ENCODE measurements at places on chromosomes 2 and 18.

GRCh38 chr2:165660361-165660760 lies 133.7 kb downstream of the GALNT3 start:
- no peak for DNase-seq

- DNase-seq: no peak
Measured at GRCh38 chr2:96788442-96789244, 27.4 kb upstream of the CNNM3 start.

GRCh38 chr2:155997538-155997937 lies 335.0 kb downstream of the NR4A2 start:
- DNase-seq: no peak

- no peak for DNase-seq
Measured at GRCh38 chr18:38695559-38696280, 1130.1 kb upstream of the CELF4 start.

DNA sequence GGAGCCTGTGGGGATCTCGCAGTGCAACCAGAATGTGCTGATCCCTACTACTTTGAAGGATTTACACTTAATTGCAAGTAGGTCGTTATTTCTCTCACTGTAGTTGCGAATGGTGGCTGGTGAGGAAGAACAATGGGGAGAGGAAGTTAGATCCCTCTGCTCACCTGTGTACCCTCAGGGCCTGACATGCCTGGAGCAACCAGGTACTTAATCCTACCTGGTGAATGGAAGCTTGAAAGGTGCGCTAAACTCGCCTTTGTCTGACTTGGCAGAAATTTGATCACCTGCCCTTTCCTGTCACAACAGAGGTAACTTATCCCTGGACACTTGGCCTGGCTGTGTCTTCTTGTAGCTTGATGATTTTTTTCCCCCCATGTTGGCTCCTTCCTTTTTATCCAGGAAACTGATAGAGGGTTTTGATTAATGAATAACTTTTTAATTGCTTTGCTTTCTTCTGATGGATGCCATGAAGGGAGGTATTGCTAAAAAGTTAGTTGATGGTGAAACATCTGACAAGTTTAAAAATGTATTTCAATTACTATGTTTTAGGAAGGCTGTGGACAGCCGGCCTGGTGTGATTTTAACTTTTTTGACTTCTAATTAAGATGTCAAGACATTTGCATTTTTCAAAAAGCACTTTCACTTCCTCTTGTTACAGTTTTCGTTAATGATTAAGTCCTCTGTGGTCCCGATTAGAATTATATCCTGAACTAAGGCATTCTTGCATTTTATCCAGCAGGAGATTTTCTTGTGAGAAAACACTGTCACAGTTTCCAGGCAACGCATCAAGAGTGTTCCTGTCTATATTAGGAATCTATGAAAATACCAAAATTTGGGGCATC lies 9.2 kb downstream of the SGPP2 start:
- DNase-seq: no peak

DNA sequence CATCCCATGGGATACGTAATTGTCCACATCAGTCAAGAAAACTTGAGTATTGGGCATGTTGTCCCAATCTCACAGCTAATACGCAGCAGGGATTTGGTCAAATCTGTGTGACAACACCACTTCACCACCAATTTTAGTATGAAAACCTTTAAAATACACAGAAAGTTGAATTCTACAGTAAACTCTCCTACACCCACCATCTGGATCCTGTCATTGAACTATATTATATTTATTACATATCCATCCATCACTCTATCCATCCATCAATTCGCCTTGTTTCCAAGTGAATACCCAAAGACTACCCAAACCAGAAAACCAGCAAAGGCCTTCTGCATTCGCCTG lies 846 bp upstream of the FKBP7 start:
- DNase-seq: no peak

DNA sequence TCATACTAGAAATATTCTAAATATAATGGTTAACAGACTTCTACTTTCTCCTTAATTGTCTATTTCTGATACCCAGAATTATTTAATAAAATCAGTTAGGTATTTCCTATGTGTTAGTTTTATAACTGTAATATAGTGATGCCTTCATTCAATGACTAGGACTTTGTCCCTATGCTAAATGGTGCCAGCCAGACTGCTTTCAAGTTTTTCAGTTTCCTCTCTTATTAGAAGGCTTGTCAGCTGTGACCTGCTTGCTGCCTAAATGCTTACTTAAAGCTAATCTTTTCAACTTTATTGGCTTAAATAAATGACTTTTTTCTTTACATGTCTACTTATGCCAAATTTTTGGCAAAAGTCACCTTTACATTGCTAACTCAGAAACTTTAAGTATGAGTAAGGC lies 30.7 kb downstream of the BAZ2B start:
- no peak for DNase-seq

DNA sequence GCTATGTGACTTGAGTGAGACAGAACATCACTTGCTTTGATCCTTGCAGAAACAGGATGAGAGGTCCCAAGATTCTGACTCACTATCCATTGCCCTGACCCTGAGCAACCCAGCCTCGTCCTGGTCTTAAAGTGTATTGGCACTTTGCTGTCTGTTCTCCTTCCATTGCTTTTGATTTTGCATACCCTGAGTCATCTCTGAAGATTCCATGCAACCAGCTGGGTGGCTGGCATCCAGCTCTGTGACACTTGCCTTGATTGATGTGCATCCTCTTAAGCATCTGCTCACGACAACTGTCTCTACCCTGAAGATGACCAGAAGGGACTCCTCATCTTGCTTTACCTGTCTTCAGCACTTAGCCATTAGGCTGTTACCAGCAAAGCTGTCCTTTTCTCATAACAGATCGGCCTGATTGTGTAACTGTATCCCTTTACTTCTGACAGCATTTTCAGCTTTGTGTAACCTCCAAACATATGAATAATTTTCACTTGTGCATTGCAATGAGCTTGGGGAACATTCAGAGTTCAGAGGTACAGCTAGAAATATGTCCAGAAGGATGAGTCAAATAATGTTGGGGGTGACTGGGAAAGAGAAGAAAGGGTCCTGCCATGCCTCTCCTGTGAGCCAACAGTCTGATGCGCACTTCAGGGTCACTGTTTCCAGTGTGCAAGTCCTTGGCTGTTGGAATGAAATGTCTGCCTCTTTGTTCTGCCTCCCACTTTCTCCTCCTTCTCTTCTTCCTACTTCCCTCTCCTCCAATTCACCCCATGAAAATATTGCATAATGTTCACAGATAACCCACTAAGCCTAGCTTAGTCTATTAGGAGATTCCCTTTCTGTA lies 249.7 kb upstream of the OSR1 start:
- DNase-seq: no peak

- no peak for DNase-seq
Measured at GRCh38 chr2:48461721-48462120, 68.2 kb upstream of the STON1 start.

- no peak for DNase-seq
Measured at GRCh38 chr18:48036226-48036625, 105.8 kb upstream of the SMAD2 start.

GRCh38 chr18:3691705-3692104 lies 241.7 kb downstream of the TGIF1 start:
- DNase-seq: no peak

DNA sequence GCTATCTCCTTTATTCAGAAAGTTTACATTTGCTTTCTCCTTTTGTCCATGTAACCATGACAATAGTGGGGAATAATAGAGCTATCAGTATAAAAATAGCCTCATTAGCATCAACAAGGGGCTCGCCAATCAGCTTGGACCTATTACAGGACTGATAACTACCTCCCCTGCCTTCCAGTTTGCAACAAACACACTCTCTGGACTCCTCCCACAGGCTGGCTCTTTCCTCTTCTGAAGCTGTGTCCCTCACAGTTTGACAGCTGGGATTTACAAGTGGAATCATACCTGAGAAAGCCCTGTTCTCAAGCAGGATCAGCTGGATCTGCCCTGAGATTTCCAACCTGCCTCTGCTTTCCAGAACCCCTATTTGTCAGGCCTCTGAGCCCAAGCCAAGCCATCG lies 162.5 kb downstream of the GRB14 start:
- DNase-seq: no peak

DNA sequence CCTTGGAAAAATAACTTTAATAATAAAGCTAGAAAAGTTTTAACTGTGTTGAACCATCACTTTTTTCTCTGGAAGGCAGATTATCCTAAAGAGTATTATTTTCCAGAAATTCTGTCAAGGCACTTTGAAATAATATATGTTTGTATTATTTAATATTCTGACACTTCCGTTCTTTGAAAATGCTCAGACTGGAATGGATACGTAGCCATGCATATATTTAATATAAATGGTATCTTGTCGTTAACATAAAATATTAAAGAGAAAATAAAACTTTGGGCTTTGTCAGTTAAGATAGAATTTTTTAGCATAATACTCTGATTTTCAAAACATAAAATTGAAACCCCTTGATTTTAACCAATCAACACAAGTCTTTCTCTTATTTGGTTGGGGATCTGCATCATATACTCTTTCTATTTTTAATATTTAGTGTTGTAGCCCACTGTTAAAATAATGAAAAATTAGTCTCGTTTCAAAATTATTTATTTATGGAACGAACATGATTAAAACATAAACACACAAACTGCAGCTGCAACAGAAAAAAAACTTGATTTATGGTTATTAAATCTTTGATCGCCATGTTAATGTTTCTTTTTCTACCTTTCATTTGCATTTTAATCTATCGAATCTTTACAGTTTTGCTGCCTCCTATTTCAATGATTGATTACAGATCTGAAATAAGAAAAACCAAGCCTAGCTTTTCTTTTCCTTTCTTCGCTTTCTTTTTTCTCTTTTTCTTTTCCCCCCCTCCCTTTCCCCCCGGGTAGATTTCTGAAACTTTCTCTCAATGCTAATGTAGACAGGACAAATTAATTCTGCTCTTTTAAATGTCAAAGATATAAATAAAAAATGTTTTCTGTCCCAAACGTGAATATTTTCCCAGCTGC lies 145.5 kb downstream of the MEIS1 start:
- DNase-seq: no peak

DNA sequence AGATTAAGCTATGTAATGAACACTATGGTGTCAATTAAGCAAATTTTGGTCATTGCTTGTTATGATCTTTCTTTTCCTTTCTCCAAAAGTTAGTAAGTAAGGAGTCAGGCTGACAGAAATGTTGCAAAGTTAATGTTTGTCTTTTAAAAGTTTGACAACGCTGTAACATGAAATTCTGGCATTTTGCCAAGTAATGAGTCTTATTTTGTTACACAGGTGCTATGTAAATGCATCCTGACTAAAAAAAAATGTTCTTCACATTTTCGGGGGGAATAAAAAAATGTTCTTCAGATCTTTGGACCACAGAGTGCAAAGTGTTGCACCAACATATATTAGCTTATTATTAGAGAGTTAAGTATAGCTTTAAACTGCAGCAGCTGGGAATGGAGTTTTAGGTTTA lies 54.8 kb upstream of the PROKR1 start:
- DNase-seq: no peak

GRCh38 chr2:216405588-216405987 lies 6.7 kb upstream of the SMARCAL1 start:
- no peak for DNase-seq

GRCh38 chr2:176187899-176188773 lies at the start of gene HOXD1:
Gene HOXD1 (plus strand): TSS chr2:176188668. CDS start chr2:176188802, 134 bp downstream.
- peak; percentile 30 for DNase-seq

GRCh38 chr2:101974663-101975062 lies 17.1 kb upstream of the IL1R2 start:
- DNase-seq: no peak

GRCh38 chr2:8137801-8138200 lies 544.1 kb upstream of the ID2 start:
- DNase-seq: no peak

- DNase-seq: no peak
Measured at GRCh38 chr2:96623116-96623515, 15.0 kb downstream of the KANSL3 start.

- no peak for DNase-seq
Measured at GRCh38 chr2:233495503-233496496, 70.8 kb downstream of the USP40 start.

DNA sequence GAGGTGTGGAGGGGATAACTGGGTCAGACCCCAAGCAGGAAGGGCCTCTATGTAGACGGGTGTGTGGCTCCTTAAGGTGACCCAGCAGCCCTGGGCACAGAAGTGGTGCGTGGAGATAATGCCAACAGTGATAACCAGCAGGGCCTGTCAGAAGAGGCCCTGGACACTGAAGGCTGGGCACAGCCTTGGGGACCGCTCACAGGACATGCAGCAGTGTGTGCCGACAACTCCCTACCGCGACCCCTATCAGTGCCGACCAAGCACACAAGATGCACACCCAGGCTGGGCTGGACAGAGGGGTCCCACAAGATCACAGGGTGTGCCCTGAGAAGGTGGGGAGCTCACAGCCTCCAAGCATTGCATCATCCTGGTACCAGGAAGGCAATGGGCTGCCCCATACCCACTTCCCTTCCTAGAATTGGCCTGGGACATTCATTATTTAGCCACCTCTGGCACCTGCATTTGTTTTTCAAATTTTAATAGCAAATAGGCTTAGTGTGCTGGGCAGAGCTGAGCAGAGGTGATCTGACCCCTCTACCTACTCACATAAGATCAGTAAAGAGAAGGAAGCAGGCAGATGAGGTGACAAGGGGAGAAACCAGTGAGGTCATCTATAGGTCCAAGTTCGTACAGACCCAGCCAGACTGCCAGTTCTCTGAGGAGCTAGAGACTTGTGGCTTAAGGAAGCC lies 55.2 kb downstream of the BCL11A start:
- DNase-seq: no peak

GRCh38 chr18:55779691-55780585 lies 191.9 kb upstream of the TCF4 start:
- no peak for DNase-seq

- no peak for DNase-seq
Measured at GRCh38 chr2:121591199-121591598, 58.1 kb downstream of the CLASP1 start.

- no peak for DNase-seq
Measured at GRCh38 chr2:231955758-231956472, 5.6 kb upstream of the DIS3L2 start.

- no peak for DNase-seq
Measured at GRCh38 chr2:105449076-105449475, 50.2 kb upstream of the FHL2 start.

DNA sequence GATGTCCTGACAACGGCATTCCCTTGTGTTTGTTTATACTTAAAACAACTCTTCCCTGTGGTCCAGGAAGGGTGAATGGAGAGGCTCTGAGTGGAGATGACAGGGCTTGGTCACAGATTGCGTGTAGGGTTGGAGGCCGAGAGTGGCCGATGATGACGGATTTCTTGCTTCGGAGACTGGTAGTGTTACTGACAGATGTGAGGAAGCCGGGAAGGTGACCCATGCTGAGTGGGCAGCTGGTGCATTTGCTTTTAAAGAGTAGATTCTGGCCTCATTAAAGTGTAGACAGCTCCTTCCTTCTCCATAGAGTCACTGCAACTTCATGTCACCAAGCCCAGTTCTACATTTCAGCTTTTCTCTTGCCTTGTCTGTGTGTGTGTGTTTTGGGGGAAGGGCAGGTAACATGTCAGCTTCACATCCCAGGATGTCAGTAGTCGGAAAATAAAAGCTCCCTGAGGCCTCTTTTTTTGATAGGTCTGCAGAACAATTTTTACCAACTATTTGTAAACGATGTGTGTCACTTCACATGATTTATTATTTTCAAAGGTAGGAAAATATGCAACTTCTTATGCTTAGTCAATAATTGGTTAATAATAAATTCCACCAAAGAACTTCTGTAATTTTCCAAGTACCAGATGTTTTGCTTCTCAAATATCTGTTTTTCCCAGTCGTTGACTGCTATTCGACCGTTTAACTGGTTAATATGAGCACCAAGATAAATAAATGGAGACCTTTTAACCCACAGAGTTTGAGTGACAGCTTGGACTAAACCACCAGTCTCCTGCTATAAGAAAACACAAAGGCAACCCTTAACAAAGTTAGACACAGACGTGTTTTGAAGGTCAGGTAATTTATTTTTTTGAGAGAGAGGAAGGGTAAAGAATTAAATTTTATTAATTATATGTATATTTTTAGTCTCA lies 436.9 kb downstream of the SLC4A3 start:
- DNase-seq: no peak

Measured in cortex of kidney (tissue), 1 donor.